ENCODE measurements at places on chromosomes 7 and 10.
A peak's percentile ranks its signal among the peaks of the same experiment; 100 is the strongest.

DNA sequence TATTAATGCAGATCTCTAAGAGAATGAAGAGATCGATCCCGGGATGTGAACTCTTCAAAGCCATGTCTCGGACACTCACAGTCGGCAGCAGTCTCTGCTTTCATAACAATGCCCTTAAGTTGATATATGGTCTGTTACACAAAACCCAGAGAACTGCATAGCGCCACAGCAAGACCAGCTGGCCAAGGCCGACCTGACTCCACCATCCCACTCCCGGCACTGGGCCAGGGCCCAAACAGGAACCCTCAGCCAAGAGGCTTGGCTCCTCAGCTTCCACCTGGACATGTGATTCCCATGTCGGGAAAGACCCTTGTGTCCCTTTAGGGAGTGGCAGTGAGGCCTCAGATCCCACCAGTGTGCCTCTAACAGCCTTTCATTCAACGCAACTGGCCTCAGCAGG, 106.6 kb upstream of the RNF32 start:
- no peak for DNase-seq

DNA sequence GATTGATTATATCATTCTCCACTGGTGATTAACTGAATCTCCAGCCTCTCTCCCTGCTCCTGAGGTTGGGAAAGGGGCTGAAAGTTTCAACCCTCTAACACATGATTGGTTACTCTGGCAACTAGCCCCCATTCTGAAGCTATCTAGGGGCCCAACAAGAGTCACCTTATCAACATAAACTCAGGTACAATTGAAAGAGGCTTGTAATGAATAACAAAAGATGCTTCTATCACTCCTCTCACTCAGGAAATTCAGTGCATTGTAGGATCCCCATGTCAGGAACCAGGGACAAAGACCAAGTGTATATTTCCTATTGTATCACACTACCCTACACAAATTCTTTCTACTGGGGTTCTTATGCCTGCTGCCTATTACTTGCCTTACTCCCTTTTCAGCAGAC, 123.9 kb upstream of the SLC13A1 start:
- no peak for DNase-seq

DNA sequence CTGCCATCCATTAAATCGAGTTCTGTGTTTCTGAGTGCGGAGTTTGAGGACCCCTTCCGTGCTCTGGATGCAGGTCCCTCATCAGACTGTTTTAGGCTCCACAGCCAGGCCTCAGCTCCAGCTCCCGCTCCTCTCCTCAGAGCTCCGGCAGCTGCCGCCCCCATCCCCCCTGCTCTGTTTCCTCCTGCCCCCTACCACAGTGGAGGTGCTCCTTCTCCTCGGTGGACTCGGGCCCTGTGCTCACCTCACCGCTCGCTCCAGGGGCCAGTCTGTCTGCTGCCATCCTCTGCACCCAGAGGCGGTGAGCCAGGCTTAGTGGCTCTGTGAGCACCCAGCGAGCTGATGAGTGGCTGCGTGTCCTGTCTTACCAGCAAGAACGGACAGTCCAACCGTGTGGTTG, 21.4 kb upstream of the PRKAR1B start:
- no peak for DNase-seq

DNA sequence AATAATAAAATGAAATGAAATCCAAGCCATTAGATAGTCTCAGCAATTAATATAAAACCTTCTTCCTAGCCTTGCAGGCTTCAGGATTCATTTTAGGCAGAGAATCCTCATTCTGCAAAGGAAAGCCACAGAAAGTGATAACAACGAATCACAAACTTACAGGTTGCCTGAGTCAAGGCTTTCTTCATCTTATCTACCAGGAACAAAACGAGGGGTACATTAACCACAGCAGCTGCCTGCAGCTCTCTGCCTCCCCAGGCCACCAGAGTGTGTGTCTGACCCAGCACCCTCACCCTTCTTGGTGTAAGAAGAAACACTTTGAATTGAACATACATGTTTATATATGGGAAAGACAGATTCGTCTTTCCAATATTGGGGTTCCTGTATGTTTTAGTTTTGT, 12.5 kb upstream of the TNS3 start:
- no peak for DNase-seq

GRCh38 chr10:79098061-79098460, 29.3 kb downstream of the ZMIZ1 start:
- DNase-seq: no peak

GRCh38 chr7:95865716-95866371, 93.5 kb downstream of the DYNC1I1 start:
- DNase-seq: peak; percentile 32

GRCh38 chr10:116888380-116889055, 39.2 kb downstream of the ENO4 start:
- no peak for DNase-seq
